ENCODE measurements at places on chromosomes 5 and 9.

GRCh38 chr9:95570646-95571045 lies 53.9 kb upstream of the PTCH1 start:
- DNase-seq, result peak; percentile 49

DNA sequence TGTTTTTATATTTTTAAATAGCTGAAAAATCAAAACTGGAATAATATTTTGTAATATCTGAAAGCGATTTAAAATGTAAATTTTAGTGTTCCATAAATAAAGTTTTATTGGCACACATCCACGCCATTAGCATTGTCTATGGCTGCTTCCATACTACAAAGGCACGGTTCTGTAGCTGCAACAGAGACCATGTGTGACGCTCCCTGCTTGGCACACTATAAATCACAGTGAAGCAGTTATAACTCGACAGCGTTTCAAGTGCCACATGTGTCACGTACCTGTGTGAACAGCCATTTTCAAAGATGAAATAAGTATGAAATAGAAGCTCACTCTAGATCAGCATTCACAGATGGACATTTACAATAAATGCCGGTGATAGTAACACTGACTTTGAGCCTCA lies 810.1 kb upstream of the WWC1 start:
- DNase-seq, result no peak

DNA sequence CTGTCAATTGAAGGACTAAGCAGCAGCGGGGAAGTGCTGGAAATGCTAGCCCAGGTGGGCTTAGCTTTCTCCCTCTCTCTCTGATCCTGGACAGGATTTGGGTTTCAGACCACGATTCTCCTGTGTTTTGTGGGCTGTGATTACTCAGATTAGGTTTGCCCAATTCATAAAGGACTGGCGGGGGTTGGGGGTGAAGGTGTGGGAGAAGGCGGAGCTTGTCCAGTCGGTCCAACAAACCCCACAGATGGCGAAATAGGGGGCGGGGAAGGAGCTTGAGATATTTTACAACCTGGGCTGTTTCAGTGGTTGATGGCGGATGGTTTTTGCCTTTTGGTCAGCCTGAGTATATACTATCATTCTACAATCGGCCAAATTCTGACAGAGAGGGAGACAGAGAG lies 35.2 kb downstream of the PCDHAC2 start:
- DNase-seq, result peak; percentile 74

DNA sequence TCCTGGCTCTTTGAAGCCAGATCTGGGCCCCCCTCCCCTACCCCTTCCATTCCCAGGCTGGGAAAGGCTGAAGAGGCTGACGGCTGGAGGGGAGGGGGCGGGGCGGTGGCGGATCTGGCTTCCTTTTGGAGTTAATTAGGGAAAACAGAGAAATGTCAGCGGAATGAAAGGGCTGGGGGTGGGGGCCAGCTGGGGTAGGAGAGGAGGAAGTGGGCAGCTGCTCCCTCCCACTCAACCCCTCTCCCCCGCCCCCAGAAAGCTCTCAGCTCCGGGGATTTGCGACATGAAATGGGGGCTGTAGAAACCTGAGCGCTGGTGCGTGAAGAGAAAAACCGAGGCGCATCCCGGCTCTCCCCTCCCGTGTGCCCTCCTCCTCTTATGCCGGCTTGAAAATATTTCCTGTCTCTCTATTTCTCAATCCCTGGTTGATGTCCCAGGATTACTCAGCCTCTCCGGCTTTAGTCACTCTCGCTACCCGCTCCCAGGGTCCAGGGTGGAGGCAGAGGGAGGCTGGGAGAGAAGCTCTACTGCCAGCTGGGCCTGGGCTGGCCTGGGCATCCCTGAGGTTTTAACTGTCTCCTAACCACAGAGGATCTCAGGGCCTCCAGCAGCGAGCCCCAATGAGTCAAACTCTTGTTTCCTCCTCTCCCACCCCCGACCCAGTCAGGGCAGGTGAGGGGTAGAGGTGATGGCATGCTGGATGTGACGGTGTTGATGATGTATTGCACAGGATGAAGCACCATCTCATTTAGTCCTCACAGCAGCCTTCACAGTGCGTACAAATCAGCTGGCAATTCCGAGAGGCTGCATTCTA lies 20.1 kb downstream of the PCDHGC5 start:
- DNase-seq, result peak; percentile 90

DNA sequence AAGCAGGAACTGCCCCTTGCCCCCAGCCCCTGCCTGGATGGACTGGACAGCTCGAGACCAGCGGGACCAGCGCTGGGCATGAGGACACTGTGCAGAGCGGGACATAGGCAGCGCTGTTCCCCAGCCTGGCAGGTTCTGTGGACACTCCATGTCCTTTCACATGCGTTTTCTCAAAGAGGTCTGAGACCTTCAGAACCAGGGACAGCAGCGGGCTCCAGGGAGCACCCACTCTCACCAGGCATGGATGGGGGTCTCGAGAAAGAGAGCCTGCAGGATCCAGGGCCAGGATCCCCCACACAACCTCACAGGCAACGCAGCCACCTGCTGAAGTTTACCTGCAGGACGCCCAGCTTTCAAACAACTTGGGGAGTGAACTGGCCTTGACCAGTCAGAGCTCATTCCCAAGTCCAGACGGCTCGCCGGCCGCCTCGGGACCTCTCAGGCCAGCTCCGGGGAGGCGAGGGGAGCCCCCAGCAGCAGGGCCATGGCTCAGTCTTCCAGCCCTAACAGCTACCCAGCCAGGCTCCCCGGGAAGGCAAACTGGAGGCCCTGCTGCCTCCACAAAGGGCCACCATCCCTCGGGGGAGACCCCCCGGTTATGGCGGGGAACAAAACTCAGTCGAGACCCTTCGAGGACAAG lies 72.5 kb upstream of the SARDH start:
- no peak for DNase-seq

DNA sequence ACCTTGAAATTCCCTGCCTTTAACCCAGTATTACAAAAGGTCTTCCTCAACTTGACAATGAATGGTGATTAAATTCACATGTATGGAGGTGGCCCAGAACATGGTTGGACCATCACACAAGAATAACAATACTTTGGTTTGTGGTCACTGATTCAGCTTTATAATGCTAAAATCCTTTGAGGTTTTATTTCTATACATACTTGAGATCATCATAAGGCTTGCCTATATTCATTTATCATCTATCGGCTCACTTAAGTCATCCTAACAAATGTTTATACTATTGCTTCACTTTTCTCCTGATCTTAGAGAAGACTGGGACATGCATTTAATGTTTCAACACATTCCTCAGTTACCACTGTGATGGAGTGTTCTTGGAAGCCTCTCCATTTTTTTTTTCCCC lies 191.3 kb downstream of the DMAC1 start:
- no peak for DNase-seq

GRCh38 chr9:32954642-32955041 lies 46.8 kb downstream of the APTX start:
- DNase-seq, result no peak

DNA sequence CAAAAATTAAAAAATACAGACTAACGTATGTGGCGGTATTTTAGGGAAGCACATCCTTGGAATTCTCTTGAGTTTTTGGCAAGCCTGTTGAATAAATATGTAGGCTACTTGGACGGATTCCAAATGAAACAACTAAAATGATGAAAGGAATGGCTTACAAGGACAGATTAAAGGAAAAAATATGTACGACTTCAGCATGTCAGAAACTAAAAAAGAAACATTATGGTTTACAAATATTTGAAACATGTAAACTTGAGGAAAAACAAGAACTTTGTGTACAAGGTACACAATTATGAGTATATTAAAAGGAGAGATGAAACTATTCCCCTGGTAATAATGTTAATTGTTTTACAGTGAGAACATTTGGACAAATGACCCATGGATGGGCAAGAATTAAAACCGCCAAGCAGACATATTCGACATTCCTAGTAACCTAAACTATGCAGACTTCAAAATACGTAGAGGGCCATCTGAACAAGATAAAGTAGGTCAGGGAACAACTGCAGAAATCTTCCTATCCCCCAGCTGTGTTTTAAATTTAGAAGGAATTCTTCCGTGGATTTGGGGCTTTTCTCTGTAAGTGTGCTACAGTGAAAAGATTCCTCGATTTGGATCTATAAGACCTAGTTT lies 12.5 kb downstream of the EDIL3 start:
- no peak for DNase-seq

- no peak for DNase-seq
Observed at GRCh38 chr9:28547527-28547926, 974.2 kb upstream of the C9orf72 start.

DNA sequence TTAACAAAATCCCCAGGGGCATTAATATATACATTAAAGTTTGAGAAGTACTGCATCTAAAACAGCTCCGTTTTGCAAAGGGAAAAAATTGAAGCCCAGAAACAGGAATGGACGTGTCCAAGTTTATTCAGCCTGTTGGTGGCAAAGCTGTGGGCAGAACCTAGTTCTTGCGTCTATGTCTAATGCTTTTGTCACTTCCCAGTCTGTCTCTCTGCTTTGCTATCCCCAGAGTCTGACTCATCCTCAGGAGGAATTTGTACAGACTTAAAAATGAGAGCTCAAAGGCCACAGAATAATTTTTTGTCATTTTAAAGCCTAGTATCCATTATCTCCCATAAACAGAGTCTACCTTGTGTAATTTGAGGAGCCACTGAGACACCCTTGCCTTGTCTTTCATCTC lies 330.9 kb upstream of the GRIA1 start:
- DNase-seq, result peak; percentile 7

GRCh38 chr5:148920646-148921288 lies 94.4 kb downstream of the ADRB2 start:
- DNase-seq, result no peak

DNA sequence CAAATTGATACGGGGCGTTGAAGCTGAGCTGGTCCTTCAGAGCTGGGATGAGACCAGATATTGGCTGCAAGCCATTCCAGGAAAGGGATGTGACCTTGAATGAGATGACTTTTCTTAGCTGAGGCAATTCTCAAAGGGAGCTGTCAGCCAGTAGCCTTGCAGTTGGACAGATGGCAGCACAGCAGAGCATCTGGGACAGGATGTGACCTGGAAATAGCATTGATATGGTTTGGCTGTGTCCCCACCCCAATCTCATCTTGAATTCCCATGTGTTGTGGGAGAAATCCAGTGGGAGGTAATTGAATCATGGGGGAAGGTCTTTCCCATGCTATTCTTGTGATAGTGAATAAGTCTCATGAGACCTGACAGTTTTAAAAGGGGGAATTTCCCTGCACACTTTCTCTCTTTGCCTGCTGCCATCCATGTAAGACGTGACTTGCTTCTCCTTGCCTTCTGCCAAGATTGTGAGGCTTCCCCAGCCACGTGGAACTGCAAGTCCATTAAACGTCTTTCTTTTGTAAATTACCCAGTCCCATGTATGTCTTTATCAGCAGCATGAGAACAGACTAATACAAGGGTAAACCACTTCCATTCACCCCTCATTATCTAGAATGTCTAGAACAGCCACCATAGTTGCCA lies 19.8 kb upstream of the MTX3 start:
- DNase-seq, result no peak

- DNase-seq, result no peak
Observed at GRCh38 chr5:131081913-131082488, 83.1 kb downstream of the HINT1 start.

GRCh38 chr5:98865690-98866089 lies 63.1 kb downstream of the CHD1 start:
- no peak for DNase-seq

DNA sequence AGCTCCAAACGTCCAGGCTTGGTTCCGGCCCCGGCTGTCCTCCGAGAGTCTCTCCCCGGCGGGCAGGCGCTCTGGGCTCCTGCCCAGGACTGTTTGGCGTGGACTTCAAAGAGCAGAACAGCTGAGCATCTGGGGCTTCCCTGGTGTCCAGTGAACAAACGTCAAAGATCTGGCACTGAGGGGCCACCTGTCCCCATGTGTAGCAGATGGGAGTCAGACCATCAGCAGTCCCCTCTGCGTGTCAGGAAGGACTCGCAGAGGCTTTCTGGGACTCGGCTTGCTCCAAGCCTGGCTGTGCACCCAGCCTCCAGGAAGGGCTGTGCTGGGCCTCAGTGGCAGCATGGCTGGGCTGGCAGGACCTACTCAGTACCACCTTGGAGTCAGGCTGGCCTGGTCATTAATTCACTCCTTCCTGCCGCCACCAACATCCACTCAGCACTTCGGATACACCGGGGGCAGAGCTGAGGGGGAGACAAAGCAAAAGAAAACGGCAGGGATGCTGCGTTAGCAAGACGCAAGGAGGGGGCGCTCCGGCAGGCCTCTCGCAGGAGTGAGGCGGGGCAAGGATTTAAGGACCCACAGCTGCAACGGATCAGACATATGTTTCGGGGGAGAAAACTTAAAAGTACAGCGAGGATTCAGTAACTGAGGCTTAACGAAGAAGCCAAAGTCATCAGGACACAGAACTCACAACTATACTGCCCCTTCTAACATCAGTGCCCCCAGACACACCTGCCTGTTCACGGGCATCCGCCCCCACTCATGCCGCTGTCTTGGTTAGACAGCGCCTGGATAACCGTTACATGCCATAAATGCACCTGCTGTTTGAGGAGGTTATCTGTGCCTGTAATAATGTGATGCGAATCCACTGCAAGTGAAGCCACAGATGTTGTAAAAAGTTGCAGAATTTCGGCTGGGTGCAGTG lies 164.5 kb upstream of the PHYKPL start:
- no peak for DNase-seq

GRCh38 chr5:155729684-155730059 lies 597.3 kb upstream of the SGCD start:
- DNase-seq, result peak; percentile 1

GRCh38 chr5:65926893-65927292 lies 518 bp downstream of the ERBIN start:
- DNase-seq, result peak; percentile 36

DNA sequence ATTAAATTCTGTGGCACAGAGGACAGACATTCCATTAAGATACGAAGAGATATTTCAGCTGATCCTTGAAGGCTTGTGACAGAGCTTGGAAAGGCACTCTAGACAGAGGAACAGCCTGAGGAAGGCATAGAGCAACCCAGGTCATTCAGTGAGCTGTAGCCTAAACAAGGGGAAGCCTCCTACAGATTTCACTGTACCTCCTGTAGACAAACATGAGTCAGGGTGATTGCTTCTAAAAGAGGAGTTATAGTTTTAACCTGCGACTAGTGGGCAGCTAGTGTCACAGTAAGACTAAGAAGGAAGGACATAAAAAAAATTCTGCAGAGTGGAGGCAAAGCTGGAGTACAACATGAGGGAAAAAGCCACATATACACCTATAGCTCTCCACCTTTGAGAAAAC lies 43.5 kb upstream of the ANKDD1B start:
- peak; percentile 43 for DNase-seq

Measured in A673 (cell line).